ENCODE measurements at places on chromosomes 13 and 19.

DNA sequence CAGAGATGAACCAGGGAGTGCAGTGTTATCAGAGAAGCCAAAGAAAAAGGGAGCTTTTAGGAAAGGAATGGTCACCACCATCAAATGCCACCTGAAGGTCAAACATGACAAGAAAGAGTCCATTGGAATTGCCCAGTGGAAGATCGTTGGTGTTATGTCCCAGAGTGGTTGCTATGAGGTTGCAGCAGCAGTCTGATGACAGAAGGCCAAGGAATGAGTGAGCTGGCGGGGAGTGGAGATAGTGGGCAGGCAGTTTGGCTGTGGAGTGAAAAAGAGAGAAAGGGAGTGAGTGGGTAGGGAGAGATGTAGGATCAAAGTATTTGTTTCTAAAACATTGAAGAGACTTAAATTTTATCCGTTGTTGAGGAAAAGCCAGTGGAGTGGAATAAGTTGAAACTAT lies 117.4 kb upstream of the WASF3 start:
- DNase-seq, result no peak

DNA sequence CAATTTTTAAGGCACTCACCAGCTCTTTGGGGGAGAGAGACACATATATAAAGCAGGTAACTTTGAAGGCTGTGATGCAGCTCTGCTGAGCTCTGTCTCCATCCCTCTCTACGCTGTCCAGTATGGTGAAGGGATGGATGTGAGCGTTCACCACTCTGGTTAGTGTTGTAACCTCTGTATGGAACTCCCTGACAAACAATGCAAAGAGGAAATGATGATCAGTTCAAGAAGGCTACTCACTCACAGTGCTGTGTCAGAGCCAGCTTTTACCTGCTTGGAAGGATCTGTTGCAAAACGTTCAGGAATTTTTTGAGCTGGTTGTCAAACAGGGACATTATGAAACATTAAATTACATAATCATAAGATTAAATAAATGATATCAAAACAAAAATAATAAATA lies 90.8 kb upstream of the SLC10A2 start:
- DNase-seq, result no peak

GRCh38 chr13:90177512-90177911 lies 1170.0 kb upstream of the MIR17HG start:
- DNase-seq, result no peak

DNA sequence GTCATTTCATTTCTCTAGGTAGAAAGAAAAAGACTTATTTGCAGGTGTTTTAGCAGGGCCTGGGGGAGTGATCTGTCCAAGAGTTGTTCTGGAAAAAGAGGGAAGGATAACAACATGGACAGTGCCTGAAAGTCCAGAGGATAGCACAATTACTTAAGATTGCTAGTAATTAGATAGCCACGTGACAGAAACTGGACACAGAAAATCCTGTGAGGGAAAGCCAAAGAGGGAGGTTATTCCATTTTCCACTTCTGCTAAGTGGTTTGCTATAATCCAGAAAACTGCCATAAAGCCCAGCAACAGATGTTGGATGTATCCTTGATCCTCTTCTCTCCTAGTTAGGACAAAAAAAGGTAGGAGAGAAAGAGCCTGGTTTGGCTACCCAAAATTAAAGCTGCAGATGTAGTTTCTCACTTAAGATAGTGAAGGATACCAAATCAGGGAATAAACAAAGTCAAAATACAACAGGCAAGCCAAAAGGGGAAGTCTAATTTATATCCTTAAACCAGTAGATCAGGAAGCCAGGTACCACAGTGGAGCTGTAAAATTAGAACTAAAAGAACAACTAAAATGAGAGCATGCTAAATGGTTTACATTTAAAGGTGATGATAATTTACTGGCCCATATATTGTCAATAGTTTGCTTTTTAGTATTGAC lies 140.2 kb downstream of the VWA8 start:
- no peak for DNase-seq

DNA sequence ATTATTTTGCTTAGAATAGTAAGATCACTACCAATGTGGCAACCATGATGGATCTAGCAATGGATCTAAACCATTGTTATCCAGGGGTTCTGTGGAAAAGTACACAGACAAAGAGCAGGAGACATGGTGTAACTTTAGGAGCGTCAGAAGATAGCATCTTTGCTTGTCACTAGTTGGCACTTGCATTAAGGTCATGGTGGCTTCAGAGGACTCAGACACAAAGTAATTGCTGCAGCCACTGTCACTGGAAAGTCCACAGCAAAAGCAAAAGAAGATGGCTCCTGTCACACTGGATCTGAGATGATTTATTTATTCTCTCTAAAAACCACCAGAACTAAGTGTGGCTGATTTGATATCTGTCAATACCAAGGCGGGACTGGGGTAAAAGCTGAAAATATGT lies 93.3 kb upstream of the PCDH20 start:
- no peak for DNase-seq

DNA sequence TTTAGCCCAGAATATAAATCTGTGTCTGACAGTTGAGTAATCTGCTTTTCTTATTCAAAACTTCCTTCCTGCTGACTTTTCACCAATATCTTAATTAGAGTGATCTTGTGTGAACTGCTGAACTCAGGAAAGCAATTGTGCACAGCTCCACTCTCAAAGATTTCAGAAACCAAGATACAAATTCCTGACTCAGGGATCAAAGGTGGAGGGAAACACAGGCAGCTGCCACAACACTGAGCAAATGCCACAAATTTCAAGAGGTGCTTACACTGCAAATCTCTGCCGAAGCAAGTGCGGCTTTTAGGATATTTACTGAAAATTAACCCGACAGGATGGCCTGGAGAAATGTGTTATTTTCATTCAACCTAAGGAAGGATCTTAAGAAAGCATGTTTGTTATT lies 111.4 kb downstream of the STOML3 start:
- DNase-seq, result no peak

DNA sequence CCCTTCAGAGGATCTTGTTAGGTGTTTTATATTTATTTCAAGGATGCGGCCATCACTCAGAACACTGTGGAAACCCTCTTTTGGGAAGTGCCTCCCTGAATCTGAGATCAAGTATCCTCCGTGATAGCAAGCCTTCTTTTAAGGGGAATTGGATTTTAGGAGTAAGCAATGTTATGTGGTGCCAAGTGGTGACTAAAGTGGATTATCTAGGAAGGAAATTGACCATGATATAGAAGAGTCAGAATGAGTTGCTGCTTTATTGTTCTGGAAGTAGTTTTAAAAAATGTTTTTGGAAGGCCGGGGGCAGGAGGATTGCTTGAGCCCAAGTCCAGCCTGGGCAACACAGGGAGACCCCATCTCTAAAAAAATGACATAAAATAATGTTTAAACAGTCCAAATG lies 6.7 kb downstream of the ERCC5 start:
- no peak for DNase-seq

DNA sequence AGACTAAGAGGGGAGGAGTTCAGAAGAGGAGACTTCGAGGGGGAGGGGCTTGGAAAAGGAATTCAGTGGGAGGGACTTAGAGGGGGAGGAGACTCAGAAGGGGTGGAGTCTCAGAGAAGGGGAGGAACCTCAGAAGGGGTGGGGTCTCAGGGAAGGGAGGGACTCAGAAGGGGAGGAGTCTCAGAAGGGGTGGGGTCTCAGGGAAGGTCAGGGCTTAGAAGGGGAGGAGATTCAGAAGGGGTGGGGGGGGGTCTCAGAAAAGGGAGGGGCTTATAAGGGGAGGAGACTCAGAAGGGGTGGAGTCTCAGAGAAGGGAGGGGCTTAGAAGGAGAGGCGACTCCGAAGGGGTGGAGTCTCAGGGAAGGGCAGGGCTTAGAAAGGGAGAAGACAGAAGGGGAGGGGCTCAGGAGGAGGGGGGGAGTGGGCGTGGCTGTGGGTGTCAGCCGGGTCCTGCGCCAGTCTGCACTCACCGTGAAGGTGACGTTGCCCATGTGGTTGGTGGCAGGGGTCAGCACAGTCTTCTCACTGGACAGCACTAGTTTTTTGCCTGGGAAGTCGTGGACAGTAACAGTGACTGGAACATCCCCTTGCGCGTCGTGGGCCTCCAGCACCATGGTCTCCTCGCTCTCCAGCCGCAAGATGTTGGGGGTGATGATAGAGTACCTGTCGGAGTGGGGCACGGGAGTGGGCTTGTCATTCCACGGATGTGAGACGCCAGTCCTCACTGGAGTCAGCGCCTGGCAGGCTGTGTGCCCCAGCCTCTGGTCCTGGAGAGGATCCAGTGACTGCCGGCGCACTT lies 1.5 kb downstream of the C3 start:
- no peak for DNase-seq

All from NCI-H748 treated with DMSO at 0.1 percent for 48 hours (cell line).